GDM1 (cell line): ENCODE measurements at places on chromosomes 13 and 19.
A peak's percentile ranks its signal among the peaks of the same experiment; 100 is the strongest.

DNA sequence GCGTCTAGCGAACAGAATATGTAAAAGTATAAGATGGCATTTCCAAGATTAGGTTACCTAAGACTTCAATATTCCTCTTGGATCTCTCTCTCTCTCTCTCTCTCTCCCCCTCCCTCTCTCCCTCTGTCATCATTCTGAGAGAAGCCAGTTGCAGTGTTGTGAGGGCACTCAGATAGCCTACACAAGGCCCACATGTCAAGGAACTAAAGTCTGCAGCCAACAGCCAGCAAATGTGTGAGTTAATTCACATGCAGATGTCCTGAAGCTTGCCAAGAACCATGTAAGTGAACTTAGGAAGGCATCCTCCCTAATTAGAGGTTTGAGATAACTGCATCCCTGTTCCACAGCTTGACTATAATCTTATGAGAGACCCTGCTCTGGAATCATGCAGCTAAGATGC is 822.9 kb upstream of the PRR20A start:
- no peak for DNase-seq

DNA sequence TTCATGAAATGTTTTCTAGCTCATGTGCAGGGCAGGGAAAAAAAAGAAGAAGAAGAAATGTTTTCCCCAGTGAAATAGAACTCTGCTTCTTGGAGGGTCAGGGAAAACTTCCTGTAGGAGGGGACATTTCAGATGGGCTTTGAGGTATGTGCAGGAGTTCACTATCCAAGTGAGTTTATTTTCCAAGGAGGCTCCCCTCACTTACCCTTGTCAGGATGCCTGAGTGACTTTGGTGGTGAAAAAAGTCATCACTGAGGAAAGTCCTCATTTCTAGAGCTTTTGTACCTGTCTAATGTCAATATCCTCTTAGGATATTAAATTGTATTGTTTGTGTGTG is 656 bp upstream of the C3 start:
- DNase-seq: no peak

DNA sequence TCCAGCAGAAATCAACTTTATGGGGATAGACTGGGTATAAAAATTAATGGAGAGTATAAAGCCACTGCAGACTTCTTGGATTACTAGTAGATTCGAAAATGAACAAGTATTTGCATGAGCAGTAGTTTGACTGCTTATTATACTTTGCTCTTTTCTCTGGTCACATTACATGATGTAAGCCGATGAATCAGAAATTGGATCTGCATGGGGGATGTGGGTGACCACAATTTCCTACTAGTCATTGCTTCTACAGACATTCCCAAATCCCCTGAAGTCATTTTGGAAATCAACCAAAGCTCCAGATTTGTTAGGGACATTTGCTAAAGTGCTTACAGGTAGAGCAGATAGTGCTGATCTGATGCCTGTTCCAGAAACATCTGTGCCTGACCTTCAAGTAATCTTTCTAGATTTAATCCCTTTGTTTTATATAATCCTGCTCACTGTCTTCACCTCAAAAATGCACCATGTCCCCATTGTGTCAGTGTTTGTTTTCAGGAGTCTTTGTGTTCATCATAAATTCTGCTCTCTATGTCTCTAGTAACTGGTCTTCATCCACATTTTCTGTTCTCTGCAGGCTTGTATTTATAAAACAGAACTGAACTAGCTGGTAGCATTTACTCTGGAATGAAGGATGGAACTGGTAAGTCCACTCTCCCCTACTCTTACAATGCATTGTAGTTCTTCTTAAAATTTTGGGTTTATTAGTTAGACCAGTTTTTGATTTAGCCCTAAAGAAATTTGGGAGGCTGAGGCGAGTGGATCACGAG is 201.5 kb upstream of the CSNK1A1L start:
- DNase-seq: no peak

DNA sequence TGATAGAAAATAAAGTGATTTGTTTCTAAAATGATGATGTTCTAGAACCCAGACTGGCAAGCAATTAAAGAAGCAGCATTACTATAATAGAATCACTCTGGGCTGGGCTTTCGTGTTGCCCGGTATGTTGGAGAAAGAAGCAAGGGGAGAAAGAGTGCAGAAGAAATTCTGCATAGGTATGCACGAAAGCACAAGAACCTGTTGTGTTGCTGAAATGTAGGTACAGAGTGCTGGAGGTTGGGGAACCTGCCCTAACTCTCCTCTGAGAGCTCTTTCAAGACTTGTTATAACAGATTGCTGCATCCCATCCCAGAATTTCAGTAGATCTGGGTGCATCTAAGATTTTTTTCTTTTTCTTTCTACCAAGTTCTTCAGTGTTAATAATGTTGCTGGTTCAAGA is 95.7 kb upstream of the DACH1 start:
- no peak for DNase-seq

DNA sequence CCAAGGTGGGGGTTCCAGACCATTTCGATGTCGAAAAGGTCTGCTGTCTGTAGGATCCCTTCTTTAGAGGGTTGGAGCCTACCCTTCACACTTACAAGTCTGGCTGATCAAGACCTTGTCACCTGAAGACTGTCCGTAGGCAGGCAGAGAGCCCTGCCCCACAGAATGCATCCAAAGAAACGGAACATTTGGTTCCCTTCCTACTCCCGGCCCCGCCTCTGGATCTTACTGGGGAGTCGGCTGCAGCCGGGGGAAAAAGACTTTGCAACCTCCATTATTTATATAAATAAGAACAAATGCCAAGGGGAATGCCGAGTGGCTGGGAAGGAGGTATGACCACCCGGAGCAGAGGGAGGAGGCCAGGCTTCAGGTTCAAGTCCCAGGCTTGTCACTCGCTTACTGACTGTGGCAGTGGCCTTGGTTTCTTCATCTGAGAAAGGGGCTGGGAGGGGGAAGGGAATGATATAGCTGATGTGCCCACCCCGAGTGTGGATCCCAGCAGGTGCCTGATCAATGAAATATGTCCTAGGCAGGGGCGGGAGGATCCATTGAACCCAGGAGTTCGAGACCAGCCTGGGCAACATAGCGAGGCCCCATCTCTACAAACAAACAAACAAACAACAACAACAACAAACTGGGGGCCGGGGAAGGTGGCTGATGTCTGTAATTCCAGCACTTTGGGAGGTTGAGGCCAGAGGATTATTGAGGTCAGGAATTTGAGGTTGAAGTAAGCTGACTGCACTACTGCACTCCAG is 48.7 kb downstream of the RFX2 start:
- no peak for DNase-seq

DNA sequence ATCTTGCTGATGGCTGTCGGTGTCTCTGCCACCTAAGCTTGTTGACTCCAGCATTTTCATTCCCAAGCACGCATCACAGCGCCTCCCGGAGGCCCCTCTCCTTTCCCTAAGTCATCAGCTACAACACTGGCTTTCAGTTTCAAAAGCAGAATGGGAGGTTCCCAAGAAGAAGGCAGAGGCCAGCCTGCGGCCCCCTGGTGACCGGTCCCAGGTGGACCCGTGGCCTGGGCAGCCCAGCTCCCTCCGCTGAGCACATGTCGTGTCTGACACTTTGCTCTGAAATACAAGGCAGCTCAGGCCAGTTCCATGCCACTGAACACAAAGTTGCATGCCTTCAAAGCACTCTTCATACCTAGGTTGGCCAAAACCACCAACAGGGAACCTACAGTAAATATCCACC is 8.5 kb downstream of the MLLT1 start:
- no peak for DNase-seq

- no peak for DNase-seq
Observed at GRCh38 chr19:58317476-58318072, 9.2 kb upstream of the ZSCAN22 start.

- no peak for DNase-seq
Observed at GRCh38 chr13:20191311-20192157, 1.2 kb downstream of the GJB2 start.

GRCh38 chr19:18065173-18065495 is 21.6 kb downstream of the IL12RB1 start:
- no peak for DNase-seq

- no peak for DNase-seq
Observed at GRCh38 chr13:66994097-66994496, 236.0 kb downstream of the PCDH9 start.

DNA sequence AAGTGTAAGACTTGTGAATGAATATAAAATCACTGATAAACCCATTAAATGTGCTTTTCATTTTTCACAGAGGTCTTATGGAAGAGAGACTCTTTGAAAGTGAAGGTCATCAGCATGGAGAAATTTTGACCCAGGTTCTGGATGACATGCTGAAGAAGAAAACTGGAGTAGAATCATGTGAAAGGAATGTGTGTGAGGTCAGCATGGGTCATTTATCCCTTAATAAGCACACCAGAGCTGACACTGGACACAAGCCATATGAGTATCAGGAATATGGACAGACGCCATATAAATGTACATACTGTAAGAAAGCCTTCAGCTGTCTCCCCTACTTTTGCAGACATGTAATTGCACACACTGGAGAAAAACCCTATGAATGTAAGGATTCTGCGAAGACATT is 29.0 kb downstream of the ZNF20 start:
- no peak for DNase-seq

GRCh38 chr13:41955605-41956004 is 5.3 kb downstream of the VWA8 start:
- DNase-seq: no peak

GRCh38 chr13:111242585-111242984 is 77.9 kb upstream of the TEX29 start:
- DNase-seq: no peak

DNA sequence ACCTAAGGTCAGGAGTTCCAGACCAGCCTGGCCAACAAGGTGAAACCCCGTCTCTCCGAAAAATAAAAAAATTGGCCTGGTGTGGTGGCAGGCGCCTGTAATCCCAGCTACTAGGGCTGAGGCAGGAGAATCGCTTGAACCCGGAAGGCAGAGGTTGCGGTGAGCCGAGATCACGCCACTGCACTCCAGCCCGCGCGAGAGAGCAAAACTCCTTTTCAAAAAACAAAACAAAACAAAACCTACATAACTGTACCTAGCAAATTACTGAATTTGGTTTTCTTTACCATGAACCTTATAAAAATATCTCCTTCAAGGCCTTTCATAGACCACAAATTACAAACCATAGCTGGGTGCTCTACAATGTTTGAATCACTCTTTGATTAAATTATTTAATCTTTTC is 760 bp downstream of the ZNF91 start:
- DNase-seq: no peak

GRCh38 chr19:41882568-41883462 is at the start of gene ARHGEF1:
Gene ARHGEF1 (plus strand): TSS chr19:41883184. CDS start chr19:41888083, 4,899 bp downstream.
- DNase-seq: peak; percentile 53

GRCh38 chr13:75341028-75341427 is 140.9 kb downstream of the TBC1D4 start:
- no peak for DNase-seq

DNA sequence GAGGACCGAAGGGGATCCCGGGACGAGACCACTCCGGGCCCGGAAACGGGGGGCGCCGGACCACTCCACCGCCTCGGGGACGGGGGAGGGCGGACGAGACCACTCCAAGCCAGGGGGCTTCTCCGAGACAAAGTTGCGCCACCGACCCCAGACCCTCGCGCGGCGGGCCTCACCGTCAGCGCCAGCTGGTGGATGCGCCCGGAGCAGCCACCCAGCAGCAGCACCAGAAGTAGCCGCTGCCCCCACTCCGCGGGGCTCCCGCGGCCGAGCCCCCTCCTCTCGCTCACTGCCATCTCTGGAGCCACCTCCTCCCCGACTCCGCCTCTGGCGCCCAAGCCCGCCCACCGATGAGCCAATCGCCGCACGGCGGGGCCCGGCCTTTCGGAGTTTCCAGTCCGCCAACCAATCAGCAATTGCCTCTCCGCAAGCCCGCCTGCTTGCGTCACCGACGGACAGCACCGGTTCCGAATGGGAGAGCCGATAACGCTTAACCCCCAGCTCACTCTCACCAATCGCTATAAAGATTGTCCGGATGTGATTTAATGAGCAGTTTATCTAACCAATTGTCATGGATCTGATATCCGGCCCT is at the start of gene GPR108:
GPR108 (minus strand) TSS at position 297 of the 589 bp plus-strand sequence; CDS start at position 293, 4 bp downstream.
- peak; percentile 99 for DNase-seq

DNA sequence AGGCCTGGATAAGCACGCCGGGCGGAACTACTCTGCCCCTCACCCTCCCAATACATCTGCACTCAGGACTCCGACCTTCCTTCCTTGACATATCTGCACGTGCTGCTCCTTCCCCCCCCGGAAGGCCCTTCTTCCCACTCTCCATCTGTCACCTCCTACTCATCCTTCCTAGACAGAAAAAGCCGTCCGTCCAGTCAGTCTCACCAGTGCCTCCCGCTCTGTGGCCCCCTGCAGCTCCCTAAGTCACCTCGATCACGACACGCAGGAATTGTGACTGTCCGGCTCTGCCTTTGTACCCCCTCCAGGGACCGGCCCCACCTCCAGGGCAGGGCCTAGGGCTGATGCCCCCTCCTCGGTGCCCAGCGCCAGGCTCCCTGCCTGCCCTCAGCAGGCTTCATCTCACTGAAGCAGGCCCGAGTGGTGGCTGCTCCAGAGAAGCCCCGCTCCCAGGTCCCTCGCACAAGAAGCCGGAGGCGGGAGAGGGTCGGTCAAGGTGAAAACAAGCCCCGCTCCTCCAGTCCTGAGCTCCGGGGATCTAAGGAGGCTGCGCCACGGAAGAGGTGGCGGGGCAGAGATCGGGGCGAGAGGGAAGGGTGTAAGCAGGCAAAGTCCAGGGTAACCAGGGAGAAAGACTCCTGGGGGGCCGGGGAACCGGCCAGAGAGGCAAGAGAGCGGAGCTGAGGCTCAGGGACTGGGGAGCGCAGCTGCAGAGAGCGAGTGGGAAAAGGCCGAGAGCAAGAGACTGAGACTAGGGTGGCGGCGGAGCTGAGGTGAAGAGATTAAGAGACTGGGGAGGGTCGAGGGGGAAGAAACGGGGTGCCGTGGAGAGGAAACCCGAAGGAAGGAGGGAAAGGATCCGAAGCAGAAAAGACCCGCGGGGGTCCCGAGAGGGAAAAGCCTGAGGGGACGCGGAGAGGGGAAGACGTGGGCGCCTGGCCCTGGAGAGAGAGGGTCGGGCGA is 1.1 kb downstream of the PPP6R1 start:
- no peak for DNase-seq

DNA sequence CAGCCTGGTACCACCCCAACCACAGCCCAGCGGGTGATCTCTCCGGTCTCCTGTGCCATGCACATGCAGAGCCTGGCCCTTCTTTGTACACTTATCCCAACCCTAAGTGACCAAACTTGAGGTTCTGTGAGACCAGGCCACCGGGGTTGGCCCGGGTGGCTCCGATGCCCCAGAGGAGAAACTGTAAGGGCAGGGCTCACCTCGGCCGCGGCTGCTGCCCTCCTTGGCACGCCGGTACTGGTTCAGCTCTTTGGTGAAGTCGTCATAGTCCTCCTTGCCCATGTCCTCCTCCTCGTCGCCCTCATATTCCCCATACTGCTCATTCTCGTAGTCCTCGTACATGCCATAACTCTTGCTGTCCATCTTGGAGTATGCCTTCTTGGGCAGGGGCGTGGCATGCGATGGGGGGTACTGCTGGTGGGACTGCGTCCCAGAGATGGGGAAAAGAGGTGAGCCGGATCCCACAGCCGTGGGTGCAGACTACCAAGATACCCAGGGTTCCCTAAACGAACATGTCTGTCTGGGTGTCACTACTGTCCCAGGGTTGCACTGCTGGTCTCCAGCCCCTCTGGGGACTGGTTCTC is 23.7 kb downstream of the ZC3H4 start:
- no peak for DNase-seq

GRCh38 chr13:83984793-83985192 is 102.5 kb upstream of the SLITRK1 start:
- DNase-seq: no peak
